Forelimb muscle (tissue), 1 donor: ENCODE measurements at places on chromosomes 7 and 10. TPM values are rescaled to one million over a fixed set of nuclear protein-coding genes. Genes with fewer than 3 reads are reported as not detected.

Gene PDE1C
- 3.0 TPM for polyA plus RNA-seq

GRCh38 chr10:31656851-31657433, 271.7 kb downstream of the ARHGAP12 start:
- peak; percentile 70 for DNase-seq

GRCh38 chr7:108604307-108605077, 34.8 kb downstream of the DNAJB9 start:
- no peak for DNase-seq

DNA sequence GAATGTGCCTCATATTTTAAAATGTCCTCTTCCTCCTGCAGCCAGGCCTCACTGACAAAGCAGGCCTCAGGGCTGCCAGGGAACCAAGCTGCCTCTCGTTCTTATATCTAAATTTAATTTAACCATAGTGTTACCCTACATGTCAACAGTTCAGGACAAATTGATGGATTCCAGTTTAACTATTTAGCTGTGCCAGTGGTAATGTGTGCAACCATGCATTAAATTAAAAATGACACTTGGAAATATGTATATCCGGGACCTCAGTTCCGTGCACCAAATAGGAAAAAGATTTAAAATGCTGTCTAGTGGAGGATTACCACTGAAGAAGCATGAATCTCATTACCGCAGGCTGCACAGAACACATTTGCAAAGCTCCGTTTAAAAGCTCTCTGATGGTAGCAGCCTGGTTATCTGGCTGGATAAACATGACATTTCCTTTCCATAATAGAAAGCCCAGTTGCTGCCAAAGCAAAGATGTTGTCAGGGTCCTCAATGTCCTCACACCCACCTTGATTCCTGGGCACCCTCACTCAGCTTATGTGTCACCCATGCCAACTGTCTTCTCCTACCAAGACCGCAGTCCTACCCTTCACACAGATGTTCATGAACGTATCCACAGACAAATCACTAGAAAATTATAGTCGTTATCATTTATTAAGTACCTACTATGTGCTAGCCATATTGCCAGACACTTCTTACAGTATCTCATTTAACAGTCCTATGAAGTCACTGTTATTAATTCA, 73.3 kb upstream of the FRMD4A start:
- no peak for DNase-seq
